ENCODE measurements at places on chromosomes 6 and 20.

GRCh38 chr6:15147827-15148226, 98.0 kb upstream of the JARID2 start:
- DNase-seq, result no peak

- DNase-seq, result peak; percentile 69
Observed at GRCh38 chr6:168962886-168963285, 290.8 kb downstream of the THBS2 start.

DNA sequence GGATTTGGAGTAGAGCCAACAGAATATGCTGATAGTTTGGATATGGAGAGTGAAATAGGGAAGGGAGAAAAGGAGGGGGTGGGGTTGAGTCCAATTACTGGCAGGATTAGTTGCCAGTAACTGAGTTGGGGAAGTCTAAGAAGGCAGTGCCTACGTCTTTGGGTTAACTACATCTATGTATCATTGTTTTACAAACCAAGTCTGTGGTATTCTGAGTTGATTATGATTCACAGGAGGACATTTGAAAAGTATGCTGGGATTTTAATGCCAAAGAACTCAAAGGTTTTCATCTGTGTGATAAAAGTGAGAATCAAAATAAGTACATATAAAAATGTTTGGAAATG, 14.7 kb downstream of the DSE start:
- DNase-seq, result peak; percentile 77

DNA sequence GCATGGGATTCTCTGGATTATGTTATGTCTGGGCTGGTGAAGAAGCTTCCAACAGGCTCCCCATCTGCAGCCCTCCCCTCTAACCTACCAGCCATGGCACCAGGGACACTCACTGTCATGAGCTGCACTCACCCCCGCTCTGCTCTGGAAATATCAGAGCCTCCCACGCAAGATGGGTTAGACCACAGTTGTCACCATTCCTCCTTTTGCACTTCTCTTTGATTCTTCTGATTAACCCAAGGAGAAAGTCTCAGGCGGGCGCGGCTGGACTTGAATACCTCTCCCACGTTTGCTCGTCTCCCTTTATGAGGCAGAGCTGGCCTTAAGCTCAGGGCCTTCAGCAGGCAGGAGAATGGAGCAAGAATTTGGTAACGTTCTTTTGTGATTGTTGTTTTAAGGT, 128.1 kb downstream of the CEBPB start:
- no peak for DNase-seq

GRCh38 chr6:52641826-52642225, 29.1 kb upstream of the TMEM14A start:
- no peak for DNase-seq

DNA sequence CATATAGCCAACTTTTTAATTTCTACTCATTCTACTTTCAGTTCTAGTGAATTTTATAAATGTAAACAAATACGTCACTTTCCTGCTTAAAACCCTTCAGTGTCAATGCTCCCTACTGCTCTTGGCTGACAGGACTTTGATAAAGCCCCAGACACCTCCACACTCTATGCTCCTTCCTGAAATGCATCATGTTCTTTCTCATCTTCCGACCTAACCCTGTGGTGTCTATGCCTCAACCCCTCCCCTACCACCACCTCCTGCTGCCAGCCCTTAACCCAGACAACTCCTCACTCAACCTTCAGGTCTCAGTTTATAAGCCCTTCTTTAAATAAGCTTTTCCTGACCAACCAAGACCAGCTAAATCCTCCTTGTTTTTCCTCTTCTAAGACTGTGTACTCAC, 19.1 kb downstream of the TLDC2 start:
- no peak for DNase-seq

GRCh38 chr6:10730254-10730653, 7.4 kb downstream of the TMEM14C start:
- DNase-seq, result no peak

Data from AG10803 (cell line).